ENCODE measurements at places on chromosomes 16 and 17.

GRCh38 chr16:84839956-84840355 lies 20.2 kb downstream of the CRISPLD2 start:
- no peak for DNase-seq

DNA sequence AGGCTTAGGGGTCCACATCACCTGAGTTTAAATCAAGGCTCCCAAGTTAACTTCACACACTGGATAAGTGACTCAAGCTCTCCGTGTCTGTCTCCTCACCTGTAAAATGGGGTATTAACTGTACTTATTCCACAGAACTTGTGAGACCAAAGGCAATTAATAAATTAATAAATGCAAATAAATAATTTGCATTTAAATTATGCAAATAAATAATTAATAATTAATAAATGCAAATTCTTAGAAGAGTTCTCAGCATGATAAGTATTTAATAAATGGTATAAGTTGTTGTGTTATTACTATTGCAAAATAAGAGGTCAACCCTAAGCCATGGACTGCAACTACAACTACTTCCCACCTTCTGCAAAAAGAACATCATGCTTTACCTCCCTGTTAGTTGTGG lies 13.7 kb upstream of the CXCL16 start:
- no peak for DNase-seq

GRCh38 chr16:47461598-47462266 lies 601 bp downstream of the PHKB start:
- DNase-seq, result peak; percentile 92

DNA sequence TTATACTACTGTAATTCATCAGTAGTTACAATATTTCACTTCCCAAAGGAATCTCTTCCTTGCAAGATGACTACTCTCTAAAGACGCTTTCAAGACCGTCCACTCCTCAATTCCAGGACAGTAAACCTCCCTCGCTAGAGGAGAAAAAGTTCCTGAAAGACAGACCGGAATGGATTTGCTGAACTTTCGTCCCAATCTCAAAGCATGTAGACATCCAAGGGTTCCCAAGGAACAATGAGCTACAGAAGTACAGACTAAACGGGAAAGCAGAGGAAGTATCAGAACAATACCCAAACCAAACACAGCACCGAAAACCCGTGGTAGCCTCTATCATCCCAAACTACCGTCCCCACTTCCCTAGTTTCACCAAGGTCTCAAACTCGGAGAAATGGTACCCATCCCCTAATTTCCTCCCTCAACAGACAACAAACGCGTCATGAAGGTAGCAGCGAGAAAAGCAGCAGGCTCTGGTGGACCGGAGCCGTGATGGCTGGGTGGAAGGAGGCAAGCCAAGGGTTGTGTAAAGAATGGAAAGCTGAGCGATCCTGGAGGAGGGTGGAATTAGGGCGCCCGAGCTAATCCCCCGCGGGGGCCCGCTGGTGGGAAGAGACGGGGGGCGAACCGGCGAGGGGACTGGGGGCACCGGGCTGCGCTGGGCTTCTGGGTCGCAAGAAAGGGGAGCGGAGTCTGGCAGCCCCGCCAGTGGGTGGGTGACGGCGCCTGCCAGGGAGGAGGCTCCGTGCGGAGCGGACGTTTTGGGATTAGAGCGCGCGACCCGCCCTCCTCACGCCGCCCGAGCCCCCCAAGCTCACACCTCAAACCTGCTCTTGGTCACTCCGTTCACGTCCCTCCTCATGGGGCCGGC lies 647 bp downstream of the FBXL20 start:
- DNase-seq, result peak; percentile 31

DNA sequence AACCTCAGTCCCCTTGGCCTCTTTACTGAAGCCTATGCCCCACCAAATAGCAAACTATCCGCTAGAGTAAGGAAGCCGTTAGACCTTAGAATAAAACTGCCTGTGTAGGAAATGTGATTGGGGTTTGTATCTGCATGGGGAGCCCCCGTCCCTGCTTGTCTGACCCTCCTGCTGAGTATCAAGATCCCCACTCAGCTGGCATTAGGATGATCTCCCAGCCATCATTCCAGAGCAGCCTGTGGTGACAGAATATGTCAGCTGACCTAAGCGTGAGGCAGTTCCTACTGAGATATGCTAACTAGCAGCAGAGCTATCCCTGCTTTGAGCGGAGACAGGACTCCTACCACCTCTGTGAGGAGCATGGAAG lies 645 bp upstream of the GFOD2 start:
- DNase-seq, result peak; percentile 73

DNA sequence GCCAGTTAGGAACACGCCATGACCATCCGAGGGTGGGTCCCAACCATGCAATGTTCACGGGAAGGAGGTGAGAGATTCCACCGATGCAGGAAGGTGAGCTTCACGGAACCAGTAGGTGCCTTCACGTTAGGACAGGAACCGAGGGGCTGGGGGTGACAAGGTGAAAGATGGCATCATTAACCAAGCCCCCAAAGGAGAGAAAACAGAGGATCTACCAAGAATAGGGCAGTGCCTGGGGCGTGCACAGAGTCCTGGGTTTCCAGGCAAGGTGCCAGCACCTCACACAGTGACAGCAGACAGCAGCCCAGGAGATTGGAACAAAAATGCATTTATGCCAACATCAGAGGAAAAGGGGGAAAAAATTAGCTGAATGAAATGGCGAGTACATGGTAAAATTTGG lies 137.9 kb downstream of the GSG1L start:
- DNase-seq, result no peak

DNA sequence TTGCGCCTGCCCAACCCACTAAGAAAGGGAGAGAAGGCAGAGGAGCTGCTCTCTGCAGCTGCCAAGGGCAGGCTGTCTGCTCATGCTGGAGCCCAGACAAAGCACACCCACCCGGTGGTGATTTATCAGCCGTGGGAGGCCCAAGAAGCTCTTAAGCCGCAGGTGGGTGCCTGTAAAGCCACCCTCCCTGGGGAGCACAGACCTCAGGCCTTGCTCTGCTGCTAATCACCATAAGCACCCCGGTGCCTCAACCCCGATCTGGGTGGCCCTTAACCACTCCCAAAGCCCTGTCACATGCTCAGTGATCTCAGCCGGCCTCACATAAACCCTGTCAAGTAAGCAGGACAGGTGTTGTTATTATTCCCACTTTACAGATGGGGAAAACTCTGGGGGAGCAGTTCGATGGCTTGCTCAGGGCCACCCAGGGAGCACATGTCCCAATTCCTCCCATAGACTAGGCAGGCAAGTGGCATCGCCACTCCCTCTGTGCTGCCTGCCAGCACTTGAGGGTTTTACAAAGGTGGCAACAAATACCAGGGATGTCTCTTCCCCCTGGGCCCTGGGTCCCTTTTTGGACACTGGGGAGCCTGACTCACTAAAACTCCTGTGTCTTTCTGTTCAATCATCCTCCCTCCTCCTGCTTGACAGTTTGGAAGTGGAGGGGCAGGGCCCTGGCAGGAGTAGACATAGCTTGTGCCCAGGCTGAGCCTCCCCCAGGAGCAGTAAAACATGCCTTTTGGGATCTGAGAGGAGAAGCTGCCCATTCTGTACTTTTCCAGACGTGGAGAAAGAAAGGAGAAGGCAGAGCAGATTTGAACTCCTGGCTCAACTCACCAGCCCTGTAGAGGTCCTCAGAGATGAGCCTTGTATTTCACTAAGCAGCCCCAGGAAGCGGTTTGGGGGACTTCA lies 299.3 kb downstream of the SOX9 start:
- no peak for DNase-seq

GRCh38 chr16:30184891-30185682 lies 1.7 kb downstream of the CORO1A start:
- DNase-seq, result no peak

DNA sequence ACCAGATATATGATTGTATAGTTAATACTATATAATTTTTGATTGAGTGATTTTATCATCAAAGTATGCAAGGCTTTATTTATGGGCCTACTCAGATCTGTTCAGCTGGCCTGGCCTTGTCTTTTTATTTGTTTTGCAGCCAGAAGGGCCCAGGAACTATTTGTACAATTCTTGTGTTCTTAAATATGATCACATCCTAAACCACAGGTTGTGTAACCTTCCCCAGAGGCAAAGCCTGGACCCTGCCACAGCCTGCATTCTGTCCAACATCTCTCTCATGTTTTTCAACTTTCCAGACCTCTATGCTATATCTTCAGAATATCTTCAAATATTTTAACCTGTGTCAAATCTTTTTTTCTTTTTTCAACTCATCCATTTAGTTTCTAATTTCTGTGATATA lies 410.4 kb upstream of the MON1B start:
- DNase-seq, result no peak

GRCh38 chr16:57688987-57689761 lies 5.4 kb upstream of the DRC7 start:
- peak; percentile 65 for DNase-seq

DNA sequence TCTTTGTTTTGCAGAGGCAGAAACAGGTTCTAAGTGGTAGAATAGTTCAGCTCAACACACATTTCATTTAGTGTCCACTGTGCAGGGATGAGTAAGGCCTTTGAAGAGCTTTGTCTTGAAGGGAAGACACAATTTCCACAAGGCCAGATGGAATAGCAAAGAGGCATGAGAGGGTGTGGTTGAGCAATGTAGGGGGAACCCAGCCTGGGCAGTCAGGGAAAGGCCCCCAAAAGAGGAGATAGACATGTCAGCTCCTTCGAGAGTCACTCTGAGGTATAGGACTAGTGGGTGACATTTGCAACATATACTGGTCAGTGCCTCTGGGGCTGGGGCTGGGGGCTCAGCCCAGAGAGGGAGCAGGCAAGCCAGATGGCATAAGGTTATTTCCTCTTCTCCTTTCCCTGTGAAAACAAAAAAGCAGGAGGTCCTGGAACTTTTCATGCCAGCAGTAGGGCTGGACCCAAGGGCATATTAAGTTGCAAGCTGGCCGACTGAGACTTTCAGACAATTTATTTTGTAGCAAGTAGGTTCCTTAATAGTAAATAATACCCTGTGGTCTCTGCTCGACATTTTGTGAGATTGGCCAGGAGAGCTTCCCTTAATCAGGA lies 7.1 kb downstream of the ALKBH5 start:
- no peak for DNase-seq

Measured in hematopoietic multipotent progenitor cell treated with erythropoietin and hydrocortisone succinate and interleukin-3 and kit ligand, for 4 days (in vitro differentiated cells).